ENCODE measurements at places on chromosomes 7 and 10.

- no peak for DNase-seq
Observed at GRCh38 chr10:96073722-96074121, 30.3 kb downstream of the CCNJ start.

- DNase-seq, result no peak
Observed at GRCh38 chr10:98309366-98310355, 41.7 kb upstream of the LOXL4 start.

GRCh38 chr7:39582536-39582935, 16.3 kb downstream of the YAE1 start:
- no peak for DNase-seq

DNA sequence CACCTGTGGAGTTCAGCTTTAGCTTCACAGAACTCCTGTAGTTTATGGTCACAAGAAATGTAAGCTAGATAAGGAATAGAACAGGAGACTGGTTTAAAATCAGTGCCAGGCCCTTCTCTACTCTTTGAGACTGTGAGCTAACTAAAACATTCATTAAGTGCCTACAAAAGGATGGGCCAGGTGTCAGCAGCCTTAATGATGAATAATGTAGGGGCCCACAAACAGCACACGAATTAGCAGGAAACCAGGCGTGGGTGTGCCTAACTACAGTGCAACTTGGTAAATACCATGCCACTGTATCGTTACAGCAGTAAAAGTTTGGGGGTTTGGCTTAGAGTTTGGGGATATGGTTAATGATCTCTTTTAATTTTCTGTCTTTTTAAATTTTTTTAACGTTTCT, 6.1 kb upstream of the ABLIM1 start:
- no peak for DNase-seq

DNA sequence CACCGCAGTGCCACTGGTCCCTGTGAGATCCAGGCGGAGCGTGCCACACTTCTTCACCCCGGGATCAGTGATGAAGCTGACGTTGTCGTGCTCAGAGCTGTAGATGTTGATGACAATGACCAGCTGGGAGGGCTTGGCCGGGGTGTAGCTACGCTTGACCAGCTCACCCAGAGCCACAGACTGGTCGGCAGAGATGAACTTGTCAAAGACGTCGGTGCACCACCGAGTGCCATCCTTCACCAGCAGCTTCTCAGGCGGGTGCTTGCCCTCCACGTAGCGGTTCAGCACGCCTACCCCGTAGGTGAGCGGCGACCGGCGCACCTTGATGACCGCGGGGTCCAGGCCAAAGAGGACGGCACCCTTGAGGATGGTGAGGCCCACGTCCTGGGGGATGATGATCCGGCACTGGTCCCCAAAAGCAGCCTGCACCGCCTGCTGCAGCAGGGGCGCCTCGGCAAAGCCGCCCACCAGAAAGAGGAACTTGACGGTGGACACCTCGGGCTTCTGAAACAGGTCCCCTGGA, 54.2 kb downstream of the PNLIPRP2 start:
- no peak for DNase-seq

- no peak for DNase-seq
Observed at GRCh38 chr7:89926701-89927100, 227.6 kb upstream of the STEAP1 start.

DNA sequence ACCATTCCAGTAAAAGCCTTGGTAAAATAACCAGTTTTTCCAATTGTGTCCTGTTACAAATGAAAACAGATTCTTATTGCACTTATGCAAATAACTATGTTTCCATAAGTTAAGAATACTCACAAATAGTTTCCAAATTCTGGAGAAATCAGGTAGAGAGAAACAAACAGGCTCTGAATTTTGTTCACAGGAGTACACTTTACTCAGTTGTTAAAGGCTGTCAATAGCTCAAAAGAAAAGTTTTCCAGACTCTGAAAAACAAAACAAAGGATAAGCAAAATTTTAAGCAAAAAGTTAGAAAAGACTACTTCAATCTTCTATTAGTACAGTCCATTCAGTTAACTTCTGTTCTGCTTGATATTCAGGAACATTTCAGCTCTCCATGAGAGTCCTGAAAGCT, 32.8 kb upstream of the ZNF365 start:
- no peak for DNase-seq

DNA sequence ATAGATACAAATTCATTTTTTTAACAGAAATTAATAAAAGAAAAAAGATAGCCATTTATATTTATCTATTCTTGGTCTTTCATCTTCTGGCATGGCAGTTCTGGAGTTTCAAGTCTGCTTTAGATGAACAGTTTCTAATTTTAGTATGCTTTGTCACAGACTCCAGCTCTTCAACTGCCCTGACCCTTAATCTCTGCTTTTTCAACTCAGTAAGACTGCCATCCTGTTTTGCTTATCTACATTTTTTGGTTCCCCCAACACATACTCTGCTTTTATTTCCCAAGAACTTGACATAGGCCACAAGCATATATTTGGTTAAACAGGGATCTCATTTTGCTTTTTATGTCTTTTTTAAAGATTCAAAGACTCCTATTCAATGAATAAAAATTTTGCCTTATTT, 309.3 kb upstream of the KCND2 start:
- DNase-seq, result no peak

DNA sequence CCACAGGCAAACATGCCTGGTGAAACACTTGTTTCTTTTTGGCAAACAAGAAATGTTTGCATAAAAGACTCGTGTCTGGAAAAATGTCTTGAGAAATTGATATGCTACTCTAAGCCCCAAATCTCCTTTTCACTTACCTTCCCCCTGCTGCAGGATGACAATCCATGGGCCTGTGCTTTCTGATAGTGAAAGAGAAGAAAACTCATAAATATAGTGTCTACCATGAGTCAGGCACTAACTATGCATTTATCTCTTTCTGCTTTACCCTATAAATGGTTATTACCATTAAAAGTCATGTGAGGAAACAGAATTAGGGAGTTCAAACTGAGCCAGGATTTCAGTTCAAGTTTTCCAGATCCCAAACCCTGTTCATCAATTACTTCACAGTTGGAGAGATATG, 6.6 kb upstream of the TARP start:
- no peak for DNase-seq

- no peak for DNase-seq
Observed at GRCh38 chr7:140310337-140311002, 87.9 kb downstream of the SLC37A3 start.

Data from activated CD8-positive, alpha-beta memory T cell treated with anti-CD3 and anti-CD28 coated beads for 1 hour (primary cell).